NCI-H1092 (cell line): ENCODE measurements at places on chromosomes 12 and 14.

GRCh38 chr14:54683882-54684794 is 117.2 kb downstream of the SAMD4A start:
- no peak for DNase-seq

DNA sequence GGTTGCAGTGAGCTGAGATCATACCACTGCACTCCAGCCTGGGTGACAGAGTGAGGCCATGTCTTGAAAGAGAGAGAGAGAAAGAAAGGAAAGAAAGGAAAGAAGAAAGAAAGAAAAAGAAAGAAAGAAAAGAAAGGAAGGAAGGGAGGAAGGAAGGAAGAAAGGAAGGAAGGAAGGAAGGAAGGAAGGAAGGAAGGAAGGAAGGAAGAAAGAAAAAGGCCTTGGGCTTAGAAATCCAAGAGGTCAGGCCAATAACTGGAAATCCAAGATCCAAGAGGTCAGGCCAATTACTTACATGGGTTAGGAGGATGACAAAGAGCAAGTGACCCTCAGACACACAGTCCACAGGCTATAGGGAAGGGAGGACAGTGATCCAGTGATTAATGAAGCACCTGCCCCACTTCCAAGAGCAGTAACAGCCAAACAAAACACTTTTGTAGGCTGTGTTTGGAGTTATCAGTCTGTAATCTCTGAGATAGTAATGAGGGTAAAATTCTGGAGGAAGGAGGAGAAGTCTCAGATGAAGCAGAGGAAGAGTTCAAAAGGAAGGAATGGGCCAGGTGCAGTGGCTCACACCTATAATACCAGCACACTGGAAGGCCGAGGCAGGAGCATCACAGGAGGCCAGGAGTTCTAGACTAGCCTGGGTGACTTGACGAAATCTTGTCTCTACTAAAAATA is 32.2 kb upstream of the SPTLC2 start:
- no peak for DNase-seq

- no peak for DNase-seq
Measured at GRCh38 chr14:103738701-103739451, 23.3 kb downstream of the ZFYVE21 start.

DNA sequence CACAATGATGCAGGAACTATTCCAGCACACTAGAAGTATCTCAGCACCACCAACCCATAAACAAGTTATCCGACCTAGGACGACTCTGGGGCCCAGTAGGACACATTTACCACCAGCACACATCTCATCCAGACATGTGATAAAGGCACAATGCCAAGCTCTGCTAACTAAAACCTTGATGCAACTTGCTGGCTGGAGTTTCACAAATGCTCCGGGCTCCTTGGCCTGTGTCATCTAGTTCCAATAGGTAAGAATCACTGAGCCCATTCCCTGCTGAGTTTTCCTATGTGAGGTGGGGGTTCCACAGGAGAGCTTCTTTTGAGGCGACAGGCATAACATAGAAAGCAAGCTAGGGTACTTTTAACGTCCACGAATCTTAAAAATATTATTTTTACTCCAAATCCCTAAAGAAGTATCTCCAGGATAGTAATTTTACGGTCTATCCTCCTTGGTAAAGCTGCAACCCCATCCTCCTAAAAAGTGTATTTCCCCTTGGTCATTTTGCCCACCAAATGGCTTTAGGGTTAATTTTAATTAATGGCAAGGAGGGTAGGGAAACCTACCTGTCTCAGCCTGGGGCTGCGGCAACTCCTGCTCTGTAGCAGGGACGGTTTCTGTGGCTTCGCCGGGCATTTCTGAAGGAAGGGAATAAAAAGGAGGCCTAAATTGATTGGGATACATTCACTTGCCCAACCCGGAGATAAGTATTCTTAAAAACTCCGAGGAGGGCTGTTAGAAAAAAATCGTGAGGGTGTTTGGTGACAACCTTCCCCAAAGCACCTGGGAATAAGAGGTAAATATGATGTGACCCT is 1.0 kb downstream of the NACA start:
- no peak for DNase-seq

DNA sequence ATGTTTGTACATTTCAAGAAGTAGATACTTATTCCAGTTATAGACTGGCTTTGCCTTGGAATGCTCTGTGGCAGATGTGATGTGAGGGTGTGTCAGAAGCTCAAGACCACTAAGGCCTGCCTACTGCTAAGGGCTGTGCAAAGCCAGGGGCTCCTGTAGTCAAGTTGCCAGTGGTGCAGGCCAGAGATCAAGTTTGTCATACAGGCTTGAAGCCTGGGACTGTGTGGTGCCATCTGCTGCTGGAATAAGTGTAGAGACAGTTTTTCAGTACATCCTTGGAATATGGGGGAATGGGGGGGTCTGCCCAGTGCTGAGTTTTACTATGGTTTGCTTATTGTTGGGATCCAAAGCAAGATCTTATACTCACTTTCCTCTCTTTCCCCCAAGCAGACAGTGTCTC is 649.9 kb upstream of the FOXG1 start:
- no peak for DNase-seq

GRCh38 chr12:26269562-26270284 is 74.3 kb downstream of the SSPN start:
- DNase-seq = no peak

DNA sequence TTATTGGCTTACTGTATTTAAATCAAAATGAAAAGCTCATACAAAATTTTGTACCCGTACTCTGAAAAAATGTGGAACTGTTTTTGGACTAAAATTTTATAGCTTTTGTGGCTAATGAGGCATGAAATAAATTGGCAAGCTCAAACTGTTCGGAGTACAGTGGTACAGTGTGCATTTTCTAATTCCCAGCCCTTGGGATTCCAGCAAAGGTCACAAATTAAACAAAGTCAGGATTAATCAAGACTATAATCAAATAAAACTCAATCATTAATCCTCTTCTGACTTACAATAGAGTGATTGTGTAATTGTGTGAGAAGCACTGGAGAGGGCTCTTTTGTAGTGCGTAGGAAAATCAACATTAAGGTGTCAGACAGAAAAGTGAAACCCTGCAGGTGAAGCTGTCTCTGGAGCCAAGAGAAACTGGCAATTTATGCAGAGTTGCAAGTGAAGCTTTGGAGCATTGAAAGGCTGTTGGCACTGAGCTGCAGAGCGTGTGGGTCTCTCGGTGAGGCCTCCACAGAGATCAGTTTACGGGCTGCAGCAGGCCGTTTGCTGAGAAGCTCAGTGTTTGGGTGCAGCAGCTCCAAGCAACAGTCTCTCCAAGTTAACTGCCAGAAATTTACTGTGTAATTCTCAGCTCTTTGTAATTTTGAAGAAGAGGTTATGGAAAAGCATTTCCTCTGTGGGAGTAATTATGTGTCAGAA is 275.9 kb downstream of the FBXL14 start:
- peak; percentile 90 for DNase-seq

DNA sequence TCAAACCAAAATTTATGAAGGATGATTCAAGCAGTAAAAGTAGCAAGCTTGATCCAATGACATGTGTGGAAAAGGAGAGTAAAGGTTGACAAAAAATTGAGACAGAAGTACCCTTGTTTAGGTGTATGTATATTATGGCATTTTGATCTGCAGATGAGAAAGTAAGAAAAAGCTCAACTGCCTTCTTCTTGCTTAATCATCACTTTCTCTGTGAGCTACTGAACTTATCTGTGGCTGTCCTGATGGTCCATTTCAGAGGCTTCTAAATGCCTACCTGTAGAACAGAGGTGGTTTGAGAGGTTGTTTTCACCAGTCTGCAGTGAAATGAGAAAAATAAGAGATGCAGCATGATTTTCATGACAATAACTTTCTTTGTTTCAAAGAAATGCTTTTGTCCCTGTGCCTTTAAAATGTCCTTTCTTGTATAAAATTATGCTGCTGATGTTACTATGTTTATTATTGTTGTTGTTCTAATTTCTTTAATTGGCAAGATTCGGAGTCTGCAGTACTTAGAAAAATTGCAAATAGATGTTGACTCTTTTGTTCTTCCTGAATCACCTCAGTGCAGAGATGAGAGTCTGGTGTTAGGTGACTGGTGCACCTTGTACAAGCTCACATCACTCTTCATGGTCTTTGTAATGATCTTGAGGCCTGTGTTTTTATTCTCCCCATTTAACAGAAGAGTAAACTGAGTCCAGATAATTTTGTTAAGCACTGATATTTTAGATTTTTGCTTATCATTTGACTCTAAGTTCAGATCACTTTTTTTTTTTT is 821.9 kb downstream of the VRK1 start:
- DNase-seq = no peak

- no peak for DNase-seq
Measured at GRCh38 chr12:57488402-57489156, 711 bp downstream of the MARS1 start.

DNA sequence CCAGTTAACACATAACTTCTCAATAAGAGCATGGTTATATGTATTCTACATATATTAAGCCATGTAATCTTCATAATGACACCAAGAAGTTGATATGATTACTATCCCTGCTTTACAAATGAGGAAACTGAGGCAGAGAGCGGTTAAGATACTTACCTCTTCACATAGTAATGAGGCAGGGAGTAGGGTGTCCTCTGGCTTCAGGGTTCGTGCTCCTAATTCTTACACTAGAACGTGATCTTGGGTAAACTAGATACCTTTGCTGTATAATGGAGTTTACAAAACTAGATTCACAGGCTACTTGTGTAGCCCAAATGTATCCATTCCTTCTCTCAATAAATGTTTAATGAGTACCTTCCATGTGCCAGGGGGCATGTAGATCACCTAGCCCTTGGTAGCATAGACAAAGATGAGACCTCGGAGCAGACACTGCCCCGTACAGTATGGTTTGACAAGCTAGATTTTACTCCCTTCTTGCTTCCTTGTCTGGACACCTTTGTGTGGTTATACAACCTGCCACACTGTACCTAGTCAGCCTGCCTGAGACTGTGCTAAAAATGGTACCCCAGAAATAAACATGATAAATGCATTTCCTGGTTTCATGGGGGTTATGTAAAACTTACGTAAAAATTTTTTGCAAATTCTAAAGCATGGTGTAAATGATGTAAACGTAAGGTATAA is 991.8 kb downstream of the VRK1 start:
- DNase-seq = no peak

GRCh38 chr12:131115766-131116467 is 162.2 kb downstream of the ADGRD1 start:
- no peak for DNase-seq

DNA sequence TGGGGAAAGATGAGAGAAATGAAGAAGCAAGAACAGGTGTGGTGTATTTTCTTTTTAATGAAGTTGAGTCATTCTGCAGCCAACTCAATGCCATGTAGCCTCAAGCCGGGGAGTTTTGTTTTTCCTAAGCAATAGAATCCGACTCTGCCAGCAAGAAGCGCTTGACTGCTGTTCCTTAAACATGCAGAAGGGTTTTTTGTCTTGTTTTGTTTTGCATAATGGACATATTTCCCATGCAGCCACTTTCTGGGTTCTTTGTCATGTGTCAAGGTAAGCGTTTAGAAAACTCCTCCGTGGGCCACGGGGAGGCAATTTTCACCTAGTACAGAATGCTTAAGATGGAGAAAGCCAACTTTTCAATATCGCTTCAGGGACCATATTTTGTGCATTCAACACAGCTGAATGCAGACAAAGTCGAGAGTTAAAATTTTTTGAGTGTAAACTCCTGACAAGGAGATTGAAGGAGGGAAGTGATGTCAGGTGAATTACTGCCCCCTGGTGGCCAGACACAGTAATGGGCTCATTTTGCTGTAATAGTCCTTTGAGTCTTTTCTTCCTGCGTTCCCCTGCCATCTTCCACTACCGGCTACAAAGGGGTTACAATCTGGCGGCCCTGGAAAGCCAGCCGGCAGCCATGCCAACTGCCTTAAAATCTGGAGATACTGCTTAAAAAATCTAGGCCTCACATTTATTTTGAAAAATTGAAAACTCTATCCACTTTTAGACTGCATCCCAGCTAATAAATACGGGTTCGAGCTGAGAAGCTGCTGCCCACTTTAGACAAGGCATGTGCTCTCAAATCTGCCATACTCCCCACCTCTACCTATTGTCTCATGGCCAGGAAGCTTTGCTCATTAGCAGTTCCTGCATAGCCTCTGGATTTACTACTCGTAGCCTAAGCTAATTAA is 3.2 kb upstream of the FICD start:
- DNase-seq = peak; percentile 56

GRCh38 chr12:64618953-64619590 is 8.8 kb downstream of the RASSF3 start:
- DNase-seq = no peak

DNA sequence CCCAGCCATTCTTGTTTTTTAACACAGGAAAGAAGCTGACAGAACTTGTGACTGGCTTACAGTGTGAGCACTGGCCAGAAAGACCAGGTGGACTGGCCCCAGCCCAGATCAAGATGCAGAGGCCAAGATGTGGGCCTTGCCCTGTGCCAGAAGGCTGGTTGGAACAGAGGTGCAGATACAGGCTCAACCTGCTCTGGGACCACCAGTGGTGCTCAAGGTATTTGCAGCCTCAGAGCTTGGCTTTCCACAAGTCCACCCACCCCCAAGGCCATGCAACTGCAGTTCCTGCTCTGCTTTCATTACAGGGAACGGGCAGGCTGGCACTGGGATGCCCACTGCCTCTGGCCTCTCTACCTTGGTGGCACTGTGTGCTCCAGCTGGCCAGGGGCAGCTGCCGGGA is 23.3 kb downstream of the ZFC3H1 start:
- no peak for DNase-seq

GRCh38 chr12:89081719-89082369 is 270.5 kb downstream of the DUSP6 start:
- DNase-seq = no peak
